ENCODE measurements at places on chromosomes 5 and 9.

GRCh38 chr5:148012801-148013200, 51.0 kb upstream of the SPINK5 start:
- DNase-seq: no peak

DNA sequence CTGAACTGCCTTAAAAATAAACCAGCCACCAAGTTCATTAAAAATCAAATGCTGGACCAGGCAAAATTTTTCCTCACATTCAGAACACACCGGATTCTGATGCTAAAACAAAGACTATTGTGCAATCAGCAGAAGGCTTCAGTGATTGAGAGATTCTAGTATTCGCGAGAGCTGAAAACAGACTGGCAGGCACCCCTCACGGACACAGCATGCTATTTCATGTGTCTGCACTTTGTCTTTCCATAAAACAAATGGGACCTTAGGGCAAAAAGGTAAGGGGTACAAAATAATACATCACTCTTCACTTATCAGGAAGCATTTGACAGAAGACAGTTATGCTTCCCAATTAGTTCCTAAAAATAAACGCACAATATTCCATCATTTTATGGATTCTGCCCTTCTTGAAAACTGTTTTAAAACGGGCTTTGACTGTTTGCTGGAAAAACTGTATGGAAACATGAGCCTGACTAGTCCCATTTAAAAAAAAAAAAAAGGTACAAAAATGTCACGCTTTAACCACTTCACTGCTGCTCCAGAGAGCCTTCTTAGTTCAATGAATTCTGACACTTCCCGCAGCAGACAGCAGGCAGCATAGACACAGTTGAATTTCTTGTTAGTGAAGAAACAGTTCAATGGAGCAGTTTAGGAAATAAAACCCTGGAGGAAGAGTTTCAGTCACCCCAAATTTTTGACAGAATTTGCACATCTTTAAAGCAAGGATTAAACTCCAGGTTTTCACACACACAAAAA, 99.2 kb downstream of the MED27 start:
- no peak for DNase-seq

- DNase-seq: no peak
Measured at GRCh38 chr5:143767162-143767561, 44.8 kb upstream of the HMHB1 start.

DNA sequence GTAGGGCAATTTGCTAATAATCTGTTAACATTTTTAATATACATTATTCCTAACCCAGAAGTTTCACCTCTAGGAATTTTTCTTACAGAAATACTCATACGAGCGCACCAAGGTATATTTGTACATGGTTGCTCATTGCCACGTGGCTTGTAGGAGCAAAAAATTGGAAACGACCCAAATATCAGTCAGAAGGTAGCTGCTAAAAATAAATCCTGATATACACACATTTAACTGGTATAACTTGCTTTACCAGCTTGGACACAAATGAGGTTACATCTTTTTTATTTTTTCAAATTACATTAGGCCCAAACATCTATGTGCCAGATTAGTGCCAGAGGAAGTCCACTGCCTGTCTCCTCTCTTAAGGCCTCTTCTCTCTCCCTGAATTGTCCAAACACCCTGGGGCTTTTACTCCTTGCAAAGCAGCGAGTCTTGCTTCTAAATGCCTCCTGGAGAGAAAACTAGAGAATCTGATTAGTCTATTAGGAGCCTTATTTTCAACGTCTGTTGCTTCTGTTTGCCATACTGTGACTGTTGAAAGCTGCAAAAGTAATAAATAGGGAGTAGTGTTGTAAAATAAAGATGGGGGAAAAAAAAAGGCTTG, 92.0 kb upstream of the SSBP2 start:
- no peak for DNase-seq

- DNase-seq: no peak
Measured at GRCh38 chr5:12615141-12615820, 711.0 kb upstream of the CTNND2 start.

GRCh38 chr9:27125030-27125429, 16.0 kb downstream of the TEK start:
- DNase-seq: peak; percentile 36

Data from BJ (cell line).